ENCODE measurements at places on chromosomes 2 and 18.

GRCh38 chr2:214203214-214203613 is 207.6 kb upstream of the VWC2L start:
- no peak for DNase-seq

GRCh38 chr2:69618362-69618761 is 25.2 kb downstream of the AAK1 start:
- DNase-seq: no peak

DNA sequence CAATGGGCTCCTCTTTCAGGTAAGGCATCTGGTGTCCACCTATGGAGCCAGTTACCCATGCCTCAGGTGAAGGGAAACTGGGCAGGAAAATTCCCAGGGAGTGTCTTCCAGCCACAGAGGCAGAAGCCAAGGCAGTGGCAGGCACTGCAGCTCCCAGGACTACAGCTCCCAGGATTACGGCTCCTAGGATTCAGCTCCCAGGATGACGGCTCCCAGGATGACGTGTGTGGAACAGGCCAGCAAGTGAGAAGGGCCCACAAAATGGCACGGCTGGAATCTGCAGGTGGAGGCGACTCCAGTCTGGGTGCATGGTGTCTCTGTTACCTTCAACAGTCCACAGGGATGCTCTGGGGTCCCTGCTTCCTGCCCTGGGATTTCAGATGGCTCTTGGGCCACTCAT is 92.1 kb downstream of the PTGR3 start:
- no peak for DNase-seq

GRCh38 chr2:118177884-118178283 is 89.6 kb downstream of the INSIG2 start:
- no peak for DNase-seq

- DNase-seq: no peak
Observed at GRCh38 chr2:56267415-56267788, 83.6 kb downstream of the CCDC85A start.

DNA sequence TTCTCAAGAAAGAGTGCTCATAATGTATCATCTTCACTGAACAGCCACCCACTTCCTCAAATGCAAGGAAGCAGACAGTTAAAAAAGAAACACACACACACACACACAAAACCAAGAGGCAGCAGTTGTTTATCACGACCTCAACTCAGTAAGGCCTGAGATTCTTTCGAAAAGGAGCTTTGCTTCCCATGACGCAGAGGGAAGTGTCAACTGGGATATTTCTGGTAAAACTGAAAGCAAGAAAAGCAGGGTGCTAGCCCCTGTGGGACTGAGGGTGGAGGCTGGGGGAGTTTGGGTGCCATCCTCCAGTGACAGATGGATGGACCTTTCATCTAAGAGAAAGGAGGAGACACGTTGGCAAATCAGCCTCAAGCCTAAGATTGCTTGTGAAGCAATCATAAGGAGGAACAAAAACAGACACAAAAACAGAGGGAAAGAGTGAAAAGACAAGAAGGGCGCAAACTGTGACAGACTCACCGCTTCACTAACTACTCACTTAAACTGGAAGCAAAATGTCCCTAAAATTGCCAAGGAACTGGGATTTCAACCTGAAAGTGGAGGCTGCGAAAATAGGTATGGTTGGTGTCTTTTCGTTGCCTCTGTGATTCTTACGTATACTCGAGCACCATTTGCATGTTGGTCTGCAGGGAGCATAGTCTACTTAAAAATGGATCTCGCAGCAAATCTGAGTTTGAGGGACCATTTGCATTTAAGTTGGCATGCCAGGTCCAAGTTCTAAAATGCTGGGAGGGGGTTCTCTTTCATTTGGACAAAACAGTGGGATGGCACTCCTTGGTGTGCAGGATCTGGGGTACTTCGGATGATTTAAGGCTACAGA is at the start of gene ARHGAP25:
Gene ARHGAP25, plus strand, starts transcription at position 124 of the 838 bp plus-strand sequence. Its CDS starts 389 bp downstream, at position 513.
- DNase-seq: peak; percentile 39

GRCh38 chr2:128269063-128269989 is 49.3 kb downstream of the HS6ST1 start:
- DNase-seq: no peak

DNA sequence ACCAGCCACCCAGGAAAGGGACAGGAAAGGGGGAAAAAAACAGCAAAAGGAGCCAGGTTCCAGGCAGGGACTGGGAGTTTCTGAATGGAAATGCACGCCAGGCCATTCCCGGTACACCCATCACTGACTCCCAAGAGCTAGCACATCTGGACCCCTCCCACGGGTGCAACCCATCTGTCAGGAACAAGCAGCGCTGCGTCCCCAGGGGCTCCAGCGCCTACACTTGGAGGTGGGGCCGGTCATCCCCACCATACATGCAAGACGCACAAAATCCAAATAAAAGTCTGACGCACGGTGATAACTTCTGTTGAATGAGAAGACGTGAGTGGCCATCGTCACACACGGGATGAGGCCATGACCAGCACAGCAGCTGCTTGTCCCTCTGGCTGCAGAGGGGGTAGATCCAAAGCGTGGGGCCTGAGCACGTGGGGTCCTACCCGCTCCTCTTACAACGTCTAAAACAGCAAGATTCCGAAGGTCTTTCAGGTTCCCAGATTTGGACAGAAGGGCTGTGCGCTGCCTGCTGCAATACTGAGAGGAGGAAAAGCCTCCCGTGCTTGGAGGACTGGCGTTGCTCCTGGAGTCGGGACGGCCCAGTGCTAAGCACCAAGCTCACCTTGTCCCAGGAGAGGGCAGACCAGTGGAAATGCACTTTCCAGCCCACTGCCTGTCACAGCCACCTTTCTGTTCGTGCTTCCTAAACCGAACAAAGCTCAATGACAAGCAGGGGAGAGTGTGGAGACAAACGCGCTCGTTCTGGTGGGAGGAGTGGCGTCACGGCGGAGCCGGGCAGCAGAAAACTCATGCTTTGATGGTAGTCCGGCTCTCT is 68.9 kb downstream of the NDUFA10 start:
- DNase-seq: no peak
